ENCODE measurements at places on chromosomes 5 and 9. TPM values are rescaled to one million over a fixed set of nuclear protein-coding genes. Genes with fewer than 3 reads are reported as not detected.

DNA sequence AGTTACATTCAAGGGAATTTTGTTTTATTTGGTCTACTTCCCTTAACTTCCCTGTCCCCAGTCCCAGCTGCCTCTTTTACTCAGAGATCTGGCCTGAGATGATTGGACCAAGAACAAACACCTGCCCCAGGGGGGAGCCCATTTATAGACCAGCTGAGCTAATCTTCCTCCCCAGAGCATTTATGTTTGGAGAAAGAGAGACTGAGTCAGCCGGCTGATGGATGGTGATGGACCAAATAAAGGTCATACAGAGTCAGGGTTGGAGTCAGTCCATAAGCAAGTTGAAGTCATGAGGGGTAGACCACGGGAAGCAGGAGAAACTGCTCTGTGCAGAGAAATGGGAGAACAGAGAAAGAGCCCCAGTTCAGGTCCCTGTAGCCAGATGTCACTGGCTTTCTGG lies 77.7 kb downstream of the TMEM174 start:
- no peak for DNase-seq

Gene TMEM252
- total RNA-seq = not detected

- DNase-seq = no peak
Measured at GRCh38 chr9:127904561-127905003, 5.2 kb upstream of the ST6GALNAC6 start.

- no peak for DNase-seq
Measured at GRCh38 chr5:57439601-57440000, 43.0 kb downstream of the ACTBL2 start.

Gene KCNV2
- total RNA-seq = not detected

Gene PPP3R2
- not detected for total RNA-seq

DNA sequence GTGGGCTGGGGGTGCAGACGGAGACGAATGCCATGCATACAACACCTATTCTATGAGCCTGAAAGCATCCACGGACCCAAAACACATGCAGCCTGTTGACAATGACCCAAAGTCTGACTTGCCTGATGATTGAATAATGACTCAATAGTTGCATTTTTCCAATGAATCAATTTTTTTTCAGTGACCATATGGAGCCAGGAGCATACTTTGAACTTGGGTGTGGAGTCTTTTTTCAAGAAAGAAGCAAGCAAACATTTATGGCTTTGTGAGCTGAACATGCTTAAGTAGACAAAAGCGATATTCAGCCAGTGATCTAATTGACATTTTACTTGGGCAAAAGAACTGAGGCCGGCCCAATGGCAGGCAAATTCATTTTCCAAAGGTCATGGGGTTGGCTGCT lies 283.9 kb upstream of the PANK3 start:
- DNase-seq = no peak

Gene CARTPT
- total RNA-seq = not detected

DNA sequence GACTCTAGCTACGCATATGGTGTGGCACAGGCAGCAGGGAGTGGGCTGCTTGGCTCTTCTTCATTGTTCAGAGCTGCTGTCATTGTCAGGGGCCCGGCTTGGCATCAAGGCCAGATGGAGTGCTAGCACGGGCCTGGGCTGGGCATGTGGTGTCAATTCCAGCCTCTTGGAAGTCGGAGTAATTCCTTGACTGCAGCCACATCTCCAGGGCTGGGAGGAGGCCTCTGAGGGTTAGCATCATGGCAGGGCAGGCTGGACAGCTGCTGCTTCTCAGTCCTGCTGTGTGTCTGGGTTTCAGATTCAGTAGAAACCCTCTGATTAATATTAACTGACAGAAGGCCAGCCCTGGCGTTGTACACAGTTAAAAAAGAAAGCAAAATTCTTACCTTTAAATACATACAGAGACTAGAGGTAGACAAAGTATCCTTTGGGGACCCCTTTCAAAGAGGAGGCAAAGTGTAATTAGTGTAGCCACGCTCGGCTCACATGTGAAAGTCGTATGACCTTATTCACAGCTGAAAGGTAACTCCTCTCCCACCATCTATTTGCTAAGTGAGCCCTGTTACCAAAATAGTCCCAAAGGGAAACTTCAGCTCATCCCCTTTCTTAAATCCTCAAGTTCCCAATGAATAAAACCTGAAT lies 126.4 kb downstream of the DOCK2 start:
- DNase-seq = no peak

Gene OGN
- total RNA-seq = not detected

DNA sequence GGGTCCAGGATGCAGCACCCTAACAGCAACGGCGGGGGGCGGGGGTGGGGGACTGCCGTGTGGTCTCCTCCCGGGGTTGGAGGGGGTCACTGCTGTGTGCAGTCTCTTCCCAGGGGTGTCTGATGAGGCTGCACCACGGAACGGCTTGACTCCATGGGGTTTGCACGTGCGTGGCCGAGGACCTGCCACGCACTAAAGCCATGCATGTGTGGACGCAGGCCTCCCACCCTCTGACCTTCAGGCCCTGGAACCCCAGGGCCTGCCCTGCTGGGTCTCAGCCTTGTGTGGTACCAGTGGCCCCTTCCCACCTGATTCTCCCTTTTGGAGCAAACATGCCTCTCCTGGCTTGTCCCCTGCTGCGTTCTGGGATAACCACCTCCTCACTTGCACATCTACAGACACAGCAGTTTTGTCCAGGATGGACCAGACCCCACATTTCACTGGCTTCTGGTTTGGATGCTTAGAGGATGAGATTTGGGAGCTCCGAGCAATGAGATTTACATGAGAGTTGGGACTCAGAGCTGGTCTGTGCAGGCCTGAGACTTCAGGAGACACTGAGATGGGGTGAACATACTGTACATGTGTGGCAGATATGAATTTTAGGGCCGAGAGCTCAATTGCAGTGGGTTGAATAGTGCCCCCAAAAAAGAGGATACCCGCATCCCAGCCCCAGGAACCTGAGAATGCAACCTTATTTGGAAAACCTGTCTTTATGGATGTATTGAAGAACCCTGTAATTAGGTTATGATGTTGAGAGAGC lies 45.8 kb downstream of the SLC12A7 start:
- no peak for DNase-seq

- DNase-seq = peak; percentile 92
Measured at GRCh38 chr5:75566710-75567309, 44.4 kb upstream of the ANKDD1B start.

DNA sequence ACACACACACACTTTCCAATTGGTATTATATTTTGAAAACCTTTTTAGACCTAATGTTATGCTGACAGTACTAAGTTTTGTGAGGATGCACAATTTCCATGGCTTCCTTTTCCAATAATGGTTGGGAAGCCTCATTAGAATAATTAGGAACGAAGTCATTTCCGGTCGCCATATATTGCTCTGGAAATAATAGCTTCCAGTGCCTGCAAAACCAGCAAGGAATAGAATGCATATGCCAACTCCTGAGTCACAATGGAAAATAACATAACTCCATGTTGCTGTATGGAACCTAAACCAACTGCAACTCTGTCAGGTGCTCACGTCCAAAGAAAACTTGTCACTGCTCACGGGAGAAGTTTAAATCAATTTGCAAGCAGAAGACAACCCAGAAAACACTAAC lies 222.0 kb downstream of the EBF1 start:
- DNase-seq = no peak

- no peak for DNase-seq
Measured at GRCh38 chr5:33936381-33937016, at the start of gene RXFP3. RXFP3 (plus strand) TSS chr5:33936386; CDS start chr5:33936741, 355 bp downstream.

Gene PLCXD3
- total RNA-seq = 0.32 TPM

DNA sequence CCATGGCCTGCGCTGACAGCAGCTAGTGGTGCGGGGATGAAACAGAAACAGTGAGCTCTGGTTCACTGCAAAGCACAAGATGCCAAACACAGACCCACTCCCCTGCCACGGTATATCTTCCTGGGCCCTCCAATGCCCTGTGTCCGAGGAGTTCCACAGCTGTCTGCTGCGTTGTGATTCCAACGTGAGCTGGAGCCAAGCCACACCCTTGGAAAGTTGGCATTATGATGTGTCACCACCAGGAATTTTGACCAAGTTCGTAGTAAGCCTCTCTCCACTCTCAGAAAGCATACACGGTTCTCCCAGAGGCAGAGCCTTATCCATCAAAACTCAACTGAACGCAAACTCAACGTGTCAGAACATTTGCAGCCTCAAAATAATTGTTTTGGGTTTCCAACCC lies 55.6 kb downstream of the MACROH2A1 start:
- no peak for DNase-seq

Gene RAB3C
- total RNA-seq = not detected

Gene SPINK5
- under 0.01 TPM for total RNA-seq

- DNase-seq = no peak
Measured at GRCh38 chr5:8436924-8437323, 568.0 kb downstream of the MTRR start.

Gene AQP7
- total RNA-seq = not detected

- DNase-seq = peak; percentile 44
Measured at GRCh38 chr9:122263699-122264349, 816 bp downstream of the RBM18 start.

GRCh38 chr5:145341842-145342241 lies 493.3 kb downstream of the PRELID2 start:
- DNase-seq = no peak

Gene PCDHB15
- under 0.01 TPM for total RNA-seq

- peak; percentile 92 for DNase-seq
Measured at GRCh38 chr9:134443174-134444037, 117.2 kb downstream of the RXRA start.

Gene CHSY3
- 9.9 TPM for total RNA-seq

DNA sequence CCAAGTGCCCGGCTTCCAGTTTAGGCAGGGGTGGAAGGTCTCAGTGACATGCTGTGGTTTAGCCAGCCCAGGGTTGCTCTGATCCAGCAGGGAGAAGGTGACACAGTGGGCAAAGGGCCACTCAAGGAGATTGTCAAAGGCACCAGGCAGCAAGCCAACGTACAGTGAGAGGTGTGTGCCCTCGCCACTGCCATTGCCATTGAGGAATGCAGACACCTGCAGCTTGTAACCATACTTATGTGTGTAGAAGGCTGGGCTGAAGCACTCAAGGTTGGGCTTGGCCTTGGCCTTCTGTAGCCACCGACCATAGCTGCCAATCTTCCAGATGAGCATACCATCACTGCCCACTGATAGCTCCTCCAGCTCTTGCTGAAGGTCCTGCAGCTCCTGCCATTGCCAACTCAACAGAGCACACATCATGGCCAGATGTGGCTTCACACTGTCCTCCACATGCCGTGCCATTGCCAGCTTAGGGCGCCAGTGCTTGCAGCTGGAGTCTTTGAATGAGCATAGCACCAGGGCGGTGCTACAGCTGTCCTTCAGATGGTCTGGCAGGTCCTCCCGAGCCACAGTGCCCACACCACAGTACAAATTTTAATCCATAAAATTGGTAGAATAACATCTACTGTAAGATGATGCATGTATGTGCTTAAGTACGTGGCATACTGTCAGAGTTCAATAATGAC lies 59.7 kb upstream of the HMHB1 start:
- no peak for DNase-seq

Gene GAS1
- 136 TPM for total RNA-seq

Gene CCNI2
- under 0.01 TPM for total RNA-seq

Gene OBP2B
- not detected for total RNA-seq

DNA sequence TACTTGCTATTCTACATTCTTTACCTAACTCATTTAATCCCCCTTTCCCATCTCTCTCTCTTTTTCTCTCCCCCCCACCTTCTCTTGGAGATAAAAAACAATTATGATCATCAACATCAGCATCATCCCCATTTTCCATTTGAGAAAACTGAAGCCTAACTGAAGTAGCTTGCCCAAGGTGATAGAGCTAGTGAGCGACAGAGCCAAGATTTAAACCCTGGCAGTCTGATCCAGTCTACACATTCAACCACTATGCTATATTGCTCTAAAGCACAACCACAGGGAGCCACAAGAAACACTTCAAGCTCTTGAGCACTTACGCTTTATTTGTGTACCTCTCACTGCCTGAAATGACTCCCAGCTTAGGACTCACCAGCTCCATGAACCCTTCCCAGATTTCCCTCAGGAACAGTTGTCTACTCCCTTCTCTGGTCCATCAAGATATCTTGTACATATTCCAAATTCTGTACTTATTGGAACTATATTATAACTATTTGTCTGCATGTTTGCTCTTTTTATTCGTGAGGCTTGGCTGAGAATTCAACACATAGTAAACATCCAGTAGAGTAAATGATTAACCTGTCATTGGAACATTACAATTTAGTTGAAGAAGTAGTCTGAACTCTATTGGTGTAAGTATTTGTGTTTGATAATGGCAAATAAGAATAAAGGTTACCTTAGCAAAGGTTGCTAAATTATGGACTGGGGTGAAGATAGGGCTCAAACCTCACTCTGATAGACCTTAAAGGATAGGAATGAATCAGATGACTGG lies 164.8 kb downstream of the EFNA5 start:
- DNase-seq = no peak

DNA sequence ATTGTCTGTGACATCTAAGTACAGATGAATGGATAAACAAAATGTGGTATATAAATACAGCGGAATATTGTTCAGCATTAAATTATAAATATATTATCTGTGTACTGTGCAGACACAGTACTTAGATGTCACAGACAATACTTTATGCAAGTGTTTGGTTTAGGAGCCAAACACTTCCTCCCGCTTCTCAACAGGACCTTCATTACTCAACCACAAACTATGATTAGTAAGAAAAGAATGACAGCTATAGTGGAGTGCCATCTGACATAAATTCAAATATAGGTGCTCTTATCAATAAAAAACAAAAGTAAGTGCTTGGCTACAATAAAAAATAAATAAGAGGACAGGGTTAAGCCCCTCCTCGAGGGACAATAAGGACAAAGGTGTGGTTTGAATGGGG lies 38.9 kb upstream of the STX17 start:
- DNase-seq = no peak

GRCh38 chr5:150604894-150605440 lies 35.5 kb upstream of the SYNPO start:
- DNase-seq = no peak

GRCh38 chr9:14749741-14750211 lies 27.2 kb upstream of the CER1 start:
- no peak for DNase-seq

Gene DOCK8
- total RNA-seq = 0.32 TPM

GRCh38 chr5:68924481-68925145 lies 169.2 kb upstream of the SLC30A5 start:
- DNase-seq = peak; percentile 77

GRCh38 chr5:74957906-74958305 lies 91.7 kb upstream of the FAM169A start:
- DNase-seq = no peak

- no peak for DNase-seq
Measured at GRCh38 chr9:35501946-35502345, 12.0 kb downstream of the RUSC2 start.

Gene SPAG8
- 0.86 TPM for total RNA-seq

- no peak for DNase-seq
Measured at GRCh38 chr5:159972538-159973362, 36.2 kb upstream of the TTC1 start.

DNA sequence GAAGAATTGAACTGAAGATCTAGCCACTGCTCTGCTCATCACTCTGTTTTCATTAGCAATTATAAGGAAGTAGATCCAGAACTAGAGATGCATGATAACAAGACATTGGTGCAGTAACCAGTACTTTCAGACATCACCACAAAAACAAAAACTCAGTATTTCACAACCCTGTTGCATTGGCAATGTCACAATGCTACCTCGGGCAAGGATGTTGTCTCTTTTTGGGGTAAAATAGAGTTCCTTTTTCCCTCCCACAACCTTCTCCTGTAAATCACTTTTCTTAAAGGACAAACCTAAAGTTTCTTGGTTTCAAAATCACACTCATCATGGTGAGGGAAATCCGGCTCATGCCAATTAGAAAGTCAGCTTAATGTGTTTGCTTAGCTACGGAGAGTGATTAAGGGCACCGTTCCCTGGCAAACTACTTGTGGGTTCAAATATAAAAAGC lies 420.1 kb upstream of the MEF2C start:
- no peak for DNase-seq

All from fibroblast of villous mesenchyme (primary cell).